ENCODE measurements at places on chromosomes 5 and 9. TPM values are rescaled to one million over a fixed set of nuclear protein-coding genes. Genes with fewer than 3 reads are reported as not detected.

DNA sequence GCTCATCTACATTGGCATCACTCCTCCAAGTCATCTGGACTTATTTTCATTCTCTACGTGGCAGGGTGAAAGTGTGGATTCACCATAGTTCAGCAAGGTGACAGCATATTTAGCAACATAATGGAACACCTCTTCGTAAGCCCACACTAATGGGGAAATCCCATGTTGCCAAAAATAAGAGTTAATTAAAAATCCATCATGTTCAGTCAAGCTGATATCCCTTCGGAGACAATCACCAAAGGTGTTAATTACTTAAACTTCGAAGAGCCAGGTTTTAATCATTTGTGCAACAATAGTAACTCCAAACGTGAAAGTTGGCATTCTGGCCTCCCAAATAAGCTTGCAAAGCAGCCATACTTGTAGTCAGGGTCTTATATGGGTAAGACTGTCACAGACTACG, 242.9 kb downstream of the NSG2 start:
- no peak for DNase-seq

DNA sequence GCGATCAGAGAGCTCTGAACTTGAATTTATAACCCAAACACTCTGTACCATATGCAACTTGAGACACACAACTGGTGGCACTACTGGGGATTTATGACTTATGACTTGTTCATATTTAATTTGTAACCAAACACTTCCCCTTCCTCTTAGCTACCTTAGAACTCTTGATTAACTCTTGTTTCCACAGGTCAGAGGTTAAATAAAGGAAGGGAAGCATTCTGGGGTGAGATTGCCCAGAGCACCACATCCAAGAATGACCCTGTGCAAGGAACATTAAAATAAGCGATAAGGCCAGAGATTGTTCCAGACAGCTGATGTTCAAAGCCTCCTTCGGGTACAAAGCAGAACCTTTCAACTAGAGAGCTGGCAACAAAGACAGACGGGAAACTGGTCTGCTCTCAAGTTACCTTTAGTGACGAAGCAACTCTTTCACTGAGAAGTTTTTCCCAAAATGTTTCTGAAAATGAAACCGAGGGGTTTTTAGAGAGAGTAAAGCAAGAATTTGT, 242.6 kb downstream of the DENND1A start:
- DNase-seq: peak; percentile 59

- no peak for DNase-seq
Measured at GRCh38 chr9:72960446-72960845, 7.6 kb upstream of the ALDH1A1 start.

GRCh38 chr5:10352430-10353240, 860 bp upstream of the MARCHF6 start:
- no peak for DNase-seq

- peak; percentile 14 for DNase-seq
Measured at GRCh38 chr5:155799308-155799707, 527.7 kb upstream of the SGCD start.

DNA sequence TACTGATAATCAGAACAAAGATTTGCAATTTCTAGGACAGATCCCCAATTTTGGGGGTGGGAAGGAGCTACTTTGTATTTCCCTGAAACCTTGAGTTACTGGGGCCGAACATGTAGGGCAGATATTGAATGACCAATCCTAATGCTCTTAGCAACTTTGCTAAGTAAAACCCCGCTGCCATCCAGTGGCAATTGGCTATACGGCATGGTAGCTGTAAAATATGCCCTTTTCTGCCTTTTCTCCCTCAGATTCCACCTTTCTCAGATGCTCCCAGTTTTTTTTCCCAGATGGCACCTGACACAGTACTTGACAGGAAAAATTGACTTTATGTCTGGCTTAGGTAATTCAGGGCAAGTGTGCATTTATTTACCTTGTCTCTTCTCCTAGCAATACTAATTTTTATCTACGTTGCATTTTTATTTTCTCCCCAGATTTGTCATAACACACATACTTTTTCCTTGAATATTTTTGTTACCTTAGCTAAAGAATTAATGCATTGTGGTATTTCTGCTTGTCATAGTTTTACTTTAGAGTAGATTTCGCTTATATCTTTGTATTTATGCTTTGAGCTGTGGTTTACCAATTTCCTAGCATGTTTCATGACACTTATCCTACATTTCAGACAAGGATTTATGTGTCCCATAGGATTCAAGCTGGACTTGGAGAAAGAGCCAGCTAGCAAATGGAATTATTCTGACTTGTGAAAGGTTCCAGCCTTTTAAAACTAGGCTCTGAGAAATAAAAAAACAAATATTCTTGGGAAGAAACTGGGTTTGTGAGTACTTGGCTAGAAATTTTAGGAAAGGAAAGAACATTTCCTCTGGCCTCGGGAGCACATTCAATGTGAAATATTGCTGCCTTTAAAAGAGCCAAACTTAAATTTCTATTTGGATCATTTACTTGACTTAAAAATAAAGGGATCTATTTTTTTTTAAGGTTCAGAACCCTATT, 37.4 kb downstream of the PIK3R1 start:
- DNase-seq: peak; percentile 82

- DNase-seq: no peak
Measured at GRCh38 chr5:72604111-72604797, 97.0 kb upstream of the ZNF366 start.

DNA sequence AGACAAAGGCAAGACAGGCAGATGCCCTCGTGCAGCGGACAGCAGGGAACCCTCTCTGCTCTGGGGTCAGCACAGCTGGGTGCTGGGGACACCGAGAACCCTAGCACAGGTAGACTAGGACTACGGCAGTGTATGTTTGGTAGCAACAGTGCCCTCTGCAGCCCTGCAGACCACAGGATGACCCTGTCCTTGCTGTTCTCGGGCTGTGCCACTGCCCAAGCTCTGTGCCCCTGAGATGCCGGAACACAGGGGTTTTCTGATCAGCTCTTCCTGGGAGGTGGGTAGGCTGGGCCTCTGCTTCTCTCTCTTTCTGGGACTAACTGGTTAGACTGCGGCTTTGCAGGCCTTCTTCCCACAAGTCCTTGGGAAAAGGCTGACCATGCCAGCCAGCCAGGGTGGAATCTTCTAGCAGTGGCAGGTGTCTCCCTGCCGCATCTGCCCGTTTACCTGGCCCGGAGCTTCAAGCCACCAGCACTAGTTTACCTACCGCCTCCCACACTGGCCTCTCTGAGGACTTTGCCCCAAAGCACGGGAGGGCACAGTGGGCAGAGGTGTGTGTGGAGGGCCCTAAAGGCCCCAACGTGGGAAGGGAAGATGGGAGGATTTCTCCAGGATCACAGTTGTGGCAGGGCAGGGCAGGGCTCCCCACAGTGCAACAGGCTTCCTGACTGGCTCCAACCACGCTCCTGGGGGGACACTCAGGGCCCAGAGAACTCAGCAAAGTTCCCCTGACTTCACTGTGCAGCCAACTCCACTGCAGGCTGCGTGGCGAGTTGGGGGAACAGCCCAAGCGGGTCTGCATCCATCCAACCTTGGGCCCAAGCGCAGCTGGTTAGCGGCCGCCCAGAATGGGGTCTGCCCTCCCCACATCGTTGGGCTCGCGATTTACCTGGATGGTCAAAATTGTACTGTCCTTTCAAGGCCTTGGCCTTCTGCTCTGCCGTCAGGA, 1.2 kb downstream of the UCK1 start:
- DNase-seq: no peak

- DNase-seq: no peak
Measured at GRCh38 chr9:104915753-104916152, 12.2 kb downstream of the ABCA1 start.

DNA sequence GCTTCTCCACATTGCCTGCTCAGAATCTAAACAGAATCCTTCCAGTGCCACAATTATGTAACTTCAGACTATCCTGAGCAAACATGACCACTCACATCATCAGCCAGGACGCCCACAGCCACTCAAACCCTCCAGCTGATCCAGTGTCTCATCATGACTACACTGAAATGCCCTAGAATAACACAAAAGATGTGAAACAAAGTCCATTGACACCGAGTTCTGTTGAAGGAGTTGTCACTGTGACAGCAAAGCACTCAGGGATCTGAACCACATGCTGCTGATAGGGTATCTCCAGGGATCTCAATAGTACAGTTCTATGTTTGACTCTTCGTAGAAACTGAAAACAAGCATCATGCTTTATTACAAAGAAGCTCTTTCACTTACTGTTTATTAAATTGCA, 150.2 kb downstream of the GABBR2 start:
- no peak for DNase-seq

DNA sequence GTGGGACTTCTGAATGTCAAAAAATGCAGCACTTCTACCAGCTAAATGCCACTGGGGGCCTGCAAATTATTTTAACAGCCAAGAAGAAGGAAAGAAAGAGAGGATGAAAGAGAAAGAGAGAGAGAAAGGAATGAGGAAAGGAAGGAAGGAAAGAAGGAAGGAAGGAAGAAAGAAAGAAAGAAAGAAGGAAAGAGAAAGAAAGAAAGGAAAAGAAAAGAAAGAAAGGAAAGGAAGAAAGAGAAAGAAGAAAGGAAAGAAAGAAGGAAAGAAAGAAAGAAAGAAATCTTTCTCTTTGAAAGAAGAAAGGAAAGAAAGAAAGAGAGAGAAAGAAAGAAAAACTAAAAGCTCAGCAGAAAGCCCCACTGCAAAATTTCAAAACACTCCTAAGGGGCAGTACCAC, 69.2 kb upstream of the SV2C start:
- no peak for DNase-seq

GRCh38 chr5:114192108-114192507, 169.8 kb upstream of the KCNN2 start:
- DNase-seq: no peak

GRCh38 chr9:70257991-70258691, 637 bp upstream of the SMC5 start:
- peak; percentile 75 for DNase-seq

- no peak for DNase-seq
Measured at GRCh38 chr9:69165581-69165980, 8.5 kb upstream of the TJP2 start.

- DNase-seq: no peak
Measured at GRCh38 chr5:6373081-6373846, 5.1 kb downstream of the MED10 start.

DNA sequence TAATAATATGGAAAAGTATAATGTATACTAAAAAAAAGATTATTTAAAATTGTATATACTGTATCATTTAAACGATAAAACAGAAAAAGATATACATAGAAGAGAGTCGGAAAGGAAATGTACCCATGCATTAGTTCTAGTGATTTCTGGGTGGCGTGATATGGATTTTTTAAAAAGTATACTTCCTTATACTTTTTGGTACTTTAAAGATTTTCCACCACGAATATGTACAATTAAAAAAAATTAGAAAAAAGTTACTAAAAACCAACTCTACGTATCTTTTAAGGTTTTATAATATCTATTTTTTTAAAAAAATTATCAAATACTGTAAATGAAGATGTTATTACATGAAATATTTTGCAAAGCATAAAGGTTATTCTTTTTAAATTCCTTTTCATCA, 12.3 kb downstream of the PHF19 start:
- DNase-seq: no peak

DNA sequence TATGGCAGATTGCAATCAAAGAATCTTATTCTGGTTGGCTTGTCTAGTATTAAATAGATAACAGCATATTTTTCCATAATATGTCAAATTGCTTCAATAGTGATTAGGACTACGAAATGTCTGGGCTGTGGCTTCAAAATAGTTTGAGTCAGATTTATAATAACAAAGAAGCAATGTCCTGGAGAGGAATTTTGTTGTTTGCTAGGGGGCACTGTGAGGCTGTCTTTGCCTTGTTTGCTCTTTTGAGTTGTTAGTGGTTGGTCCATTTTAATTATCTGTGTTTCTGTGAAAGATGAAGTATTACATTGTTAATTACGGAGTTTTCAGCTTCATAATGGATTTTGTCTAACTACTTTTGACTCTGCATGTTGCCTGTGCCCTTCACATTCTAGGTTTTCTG, 713.6 kb downstream of the TLE4 start:
- DNase-seq: peak; percentile 29

GRCh38 chr9:127949827-127950512, 12.3 kb upstream of the DPM2 start:
- no peak for DNase-seq

GRCh38 chr9:35470340-35470739, 19.6 kb upstream of the RUSC2 start:
- DNase-seq: no peak

DNA sequence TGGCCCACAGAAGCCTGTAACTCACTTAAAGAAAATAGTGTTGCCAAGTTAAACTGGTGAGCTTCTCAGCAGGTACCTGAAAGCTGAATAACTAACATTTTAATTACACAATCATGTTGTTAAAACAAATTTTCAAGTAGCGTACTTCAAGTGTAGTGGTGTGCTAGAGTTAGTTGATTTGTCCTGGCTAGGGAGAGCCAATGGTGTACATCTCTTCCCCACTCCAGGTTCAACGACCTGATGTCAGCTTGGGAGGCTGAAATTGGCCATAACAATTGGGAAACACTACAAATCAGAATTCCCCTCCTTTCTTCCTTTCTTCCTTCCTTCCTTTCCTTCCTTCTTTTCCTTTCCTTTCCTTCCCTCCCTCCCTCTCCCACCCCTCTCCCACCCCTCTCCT, 295.3 kb upstream of the SLC24A2 start:
- DNase-seq: no peak

GRCh38 chr5:56918054-56918453, 8.7 kb downstream of the SETD9 start:
- DNase-seq: no peak

DNA sequence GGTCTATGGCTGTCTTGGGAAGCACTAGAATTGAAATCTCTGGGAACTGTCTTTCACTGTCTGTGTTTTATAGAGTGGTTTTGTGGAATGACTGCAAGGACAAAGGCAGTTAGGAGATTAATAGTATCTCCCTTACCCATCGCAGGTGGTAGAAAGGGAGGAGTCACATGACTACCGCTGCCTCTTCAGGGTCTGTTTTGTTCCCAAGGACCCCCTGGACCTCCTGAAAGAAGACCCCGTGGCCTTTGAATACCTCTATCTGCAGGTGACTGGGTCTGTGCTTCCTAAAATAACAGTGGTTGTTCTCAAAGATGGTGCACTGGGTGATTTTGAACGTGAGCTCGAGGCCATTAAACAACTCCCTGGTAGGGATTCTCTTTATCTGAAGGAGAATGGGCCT, 22.8 kb upstream of the TRMT10B start:
- no peak for DNase-seq

DNA sequence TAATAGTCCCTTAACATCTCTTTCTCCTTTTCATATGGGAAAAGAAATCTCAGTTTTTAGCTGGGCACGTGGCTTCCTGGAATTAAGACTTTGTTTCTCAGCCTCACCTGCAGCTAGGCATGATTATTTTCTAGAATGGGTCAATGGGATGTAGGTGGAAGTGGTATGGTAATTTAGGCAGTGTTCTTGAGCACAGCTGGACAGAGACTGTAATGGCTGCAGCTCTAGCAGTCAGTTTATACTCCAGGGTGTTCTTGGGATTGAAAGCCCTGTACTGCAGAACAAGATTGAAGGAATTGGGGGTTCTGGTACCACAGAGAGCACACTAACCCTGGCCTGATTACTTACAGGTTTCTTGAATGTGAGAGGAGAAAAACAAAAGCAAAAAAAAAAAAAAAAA, 455.9 kb upstream of the ZNF608 start:
- no peak for DNase-seq

GRCh38 chr9:127360250-127360649, 36.7 kb upstream of the SLC2A8 start:
- no peak for DNase-seq

The ARHGEF28 gene
- 22.0 TPM for total RNA-seq

The PCDHA9 gene
- total RNA-seq: 0.10 TPM

The PTPA gene
- 92.3 TPM for total RNA-seq

The ARL14EPL gene
- not detected for total RNA-seq

The NMUR2 gene
- total RNA-seq: not detected

The HTR4 gene
- total RNA-seq: not detected

Data from tongue (tissue), 3 donors.